ENCODE measurements at places on chromosomes 13 and 19.

DNA sequence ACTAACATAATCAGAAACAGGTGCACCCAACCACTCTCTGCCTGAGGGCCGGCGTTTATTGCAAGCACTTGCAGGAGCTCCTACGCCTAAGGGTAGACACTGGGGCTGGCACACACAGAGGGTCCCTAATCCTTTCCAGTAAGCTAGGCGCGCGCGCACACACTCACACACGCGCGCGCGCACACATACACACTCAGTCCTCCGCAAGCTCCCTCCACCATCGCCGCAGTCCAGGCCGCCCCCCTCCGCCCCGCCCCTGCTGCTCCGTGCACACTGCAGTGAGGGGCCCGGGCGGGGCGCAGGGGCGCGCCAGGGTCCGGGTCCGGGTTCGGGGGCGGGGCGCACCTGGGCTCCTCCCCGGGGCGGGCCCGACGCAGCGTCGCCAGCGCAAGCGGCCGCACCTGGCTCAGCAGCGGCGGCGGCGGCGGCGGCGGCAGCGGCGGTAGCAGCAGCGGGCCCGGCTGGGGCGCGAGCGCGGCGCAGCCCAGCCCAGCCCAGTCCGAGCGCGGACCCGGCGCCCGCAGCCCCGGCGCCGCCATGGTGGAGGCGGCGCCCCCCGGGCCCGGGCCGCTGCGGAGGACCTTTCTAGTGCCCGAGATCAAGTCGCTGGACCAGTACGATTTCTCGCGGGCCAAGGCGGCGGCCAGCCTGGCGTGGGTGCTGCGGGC lies at the start of gene CAMSAP3:
CAMSAP3 (plus strand) TSS at position 398 of the 668 bp plus-strand sequence; CDS start at position 538, 140 bp downstream.
- peak; percentile 9 for DNase-seq

DNA sequence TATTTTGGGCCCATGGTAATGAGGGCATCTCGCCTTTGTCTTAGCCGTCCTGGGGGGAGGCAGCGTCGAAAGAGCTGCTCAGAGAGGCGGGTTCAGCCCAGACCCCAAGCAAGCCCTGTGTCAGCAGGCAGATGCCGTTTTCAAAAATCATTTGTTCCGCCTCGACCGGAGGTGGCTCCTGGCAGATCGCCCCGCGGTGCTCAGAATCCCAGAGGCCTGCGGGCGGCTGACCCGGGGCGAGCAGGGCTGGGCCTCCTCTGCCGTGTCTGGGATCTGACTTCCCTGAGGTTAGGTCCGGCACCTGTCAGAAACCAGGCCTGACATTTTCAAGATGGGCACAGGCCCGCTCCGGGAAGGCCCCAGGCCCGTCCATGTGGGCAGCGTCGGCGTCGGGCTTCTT lies 36.1 kb downstream of the CRTC1 start:
- DNase-seq: no peak

DNA sequence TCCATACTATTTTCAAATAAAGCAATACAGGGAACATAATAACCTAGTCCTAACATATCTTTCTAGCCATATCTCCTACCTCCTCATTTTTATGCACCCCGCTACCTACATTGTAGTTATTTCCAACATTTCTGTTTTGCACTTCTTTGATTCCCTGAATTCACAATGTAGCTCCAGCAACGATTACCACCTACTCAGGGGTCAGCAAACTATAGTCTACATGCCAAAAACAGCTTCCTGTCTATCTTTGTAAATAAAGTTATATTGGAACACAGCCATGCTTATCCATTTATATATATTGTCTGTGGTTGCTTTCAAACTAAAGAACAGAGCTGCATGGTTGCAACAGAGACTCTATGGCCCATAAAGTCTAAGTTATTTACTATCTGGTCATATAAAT lies 16.7 kb downstream of the MYCBP2 start:
- DNase-seq: no peak

GRCh38 chr19:40600570-40601133 lies 517 bp upstream of the LTBP4 start:
- no peak for DNase-seq

- no peak for DNase-seq
Observed at GRCh38 chr13:27024776-27025492, 146.7 kb downstream of the USP12 start.

GRCh38 chr13:50866817-50867636 lies 23.5 kb upstream of the DLEU7 start:
- DNase-seq: no peak

- DNase-seq: peak; percentile 77
Observed at GRCh38 chr19:53511933-53512374, 26.0 kb upstream of the ZNF331 start.

DNA sequence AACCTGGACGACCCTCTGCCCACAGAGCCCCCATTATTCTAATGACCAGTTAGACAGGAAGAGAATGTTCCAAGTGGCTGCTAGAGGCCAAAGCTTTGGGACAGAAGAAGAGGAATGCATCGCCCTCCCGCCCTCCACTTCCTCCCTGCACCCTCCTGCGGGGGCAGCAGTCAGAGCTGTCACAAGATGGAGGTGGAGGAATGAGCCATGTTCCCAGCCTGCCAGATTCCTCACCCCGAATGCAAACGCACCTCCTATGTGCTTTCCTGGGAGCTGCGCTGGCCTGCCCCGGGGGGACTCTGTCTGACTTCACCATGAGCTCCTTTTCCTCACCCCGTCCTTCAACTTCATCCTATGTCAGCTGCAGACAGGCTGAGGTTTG lies 1.7 kb downstream of the YJEFN3 start:
- DNase-seq: peak; percentile 14

DNA sequence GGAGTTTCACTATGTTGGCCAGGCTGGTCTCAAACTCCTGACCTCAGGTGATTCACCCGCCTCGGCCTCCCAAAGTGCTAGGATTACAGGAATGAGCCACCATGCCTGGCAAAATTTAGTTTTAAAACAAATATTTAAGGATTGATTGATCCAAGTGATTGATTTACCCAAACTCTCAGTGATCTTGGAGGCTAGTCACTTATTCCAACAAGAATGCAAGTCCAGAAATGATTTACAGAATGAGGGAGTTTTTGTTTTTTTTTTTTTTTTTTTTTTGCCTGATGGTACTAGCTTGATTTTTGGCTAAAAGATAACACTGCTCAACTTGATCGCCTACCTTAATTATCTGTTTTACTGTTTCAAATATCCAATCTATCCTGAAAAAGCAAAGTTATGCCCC lies 5.7 kb upstream of the TEX26 start:
- no peak for DNase-seq

GRCh38 chr19:3507371-3508120 lies 1.4 kb downstream of the FZR1 start:
- DNase-seq: peak; percentile 18

- DNase-seq: no peak
Observed at GRCh38 chr13:85816413-85816812, 17.2 kb upstream of the SLITRK6 start.

DNA sequence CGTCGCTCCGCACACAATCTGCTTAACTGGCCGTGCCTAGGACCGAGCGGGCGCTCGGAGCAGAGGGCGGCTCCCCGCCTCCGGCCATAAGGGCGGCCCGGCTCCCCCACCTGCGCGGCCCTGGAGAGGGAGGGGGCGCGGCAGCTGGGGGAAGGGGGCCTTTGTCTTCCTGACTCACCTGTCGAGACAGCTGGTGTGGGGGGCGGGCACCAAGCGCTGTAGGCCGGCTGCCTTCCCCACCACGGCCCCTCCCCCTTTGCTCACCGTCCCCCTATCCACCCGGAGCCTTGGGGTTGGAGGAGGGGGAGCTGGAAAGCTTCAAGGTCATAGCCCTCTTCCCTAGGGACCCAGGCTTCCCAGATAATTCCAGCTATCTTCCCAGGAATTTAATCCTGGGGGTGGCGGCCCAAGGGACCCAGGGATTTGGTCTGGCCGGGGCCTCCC lies 1.2 kb downstream of the VASP start:
- no peak for DNase-seq

GRCh38 chr13:24097064-24097463 lies 63.5 kb upstream of the SPATA13 start:
- peak; percentile 13 for DNase-seq

DNA sequence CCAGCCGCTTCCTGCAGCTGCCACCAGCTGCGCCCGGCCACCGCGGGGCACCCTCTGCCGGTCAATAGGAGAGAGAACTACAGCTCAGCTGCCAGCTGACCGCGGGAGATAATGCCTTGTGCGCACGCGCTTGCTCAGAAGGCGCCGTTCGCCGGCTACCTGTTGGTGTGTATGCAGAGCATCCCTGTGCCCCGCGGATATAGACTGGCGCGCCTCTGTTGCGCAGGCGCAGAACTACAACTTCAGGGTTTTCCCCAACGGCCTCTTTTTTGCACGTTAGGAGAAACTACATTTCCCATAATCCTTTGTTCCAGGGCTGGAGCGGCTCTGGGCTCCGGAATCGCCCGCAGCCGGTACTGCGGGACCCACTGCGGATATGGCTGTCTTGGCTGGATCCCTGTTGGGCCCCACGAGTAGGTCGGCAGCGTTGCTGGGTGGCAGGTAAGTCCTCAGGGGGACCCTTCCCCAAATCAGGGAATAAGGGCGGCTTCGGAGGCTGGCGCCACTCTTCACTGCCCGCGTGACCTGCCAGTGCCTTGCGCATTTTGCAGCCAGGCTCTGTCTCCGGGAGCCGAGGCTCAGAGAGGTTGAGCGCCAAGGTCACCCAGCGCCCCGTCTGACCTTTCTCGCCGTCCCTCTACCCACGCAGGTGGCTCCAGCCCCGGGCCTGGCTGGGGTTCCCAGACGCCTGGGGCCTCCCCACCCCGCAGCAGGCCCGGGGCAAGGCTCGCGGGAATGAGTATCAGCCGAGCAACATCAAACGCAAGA lies at the start of gene MRPL34:
MRPL34 (plus strand) TSS at position 356 of the 768 bp plus-strand sequence; CDS start at position 377, 21 bp downstream.
- peak; percentile 97 for DNase-seq

DNA sequence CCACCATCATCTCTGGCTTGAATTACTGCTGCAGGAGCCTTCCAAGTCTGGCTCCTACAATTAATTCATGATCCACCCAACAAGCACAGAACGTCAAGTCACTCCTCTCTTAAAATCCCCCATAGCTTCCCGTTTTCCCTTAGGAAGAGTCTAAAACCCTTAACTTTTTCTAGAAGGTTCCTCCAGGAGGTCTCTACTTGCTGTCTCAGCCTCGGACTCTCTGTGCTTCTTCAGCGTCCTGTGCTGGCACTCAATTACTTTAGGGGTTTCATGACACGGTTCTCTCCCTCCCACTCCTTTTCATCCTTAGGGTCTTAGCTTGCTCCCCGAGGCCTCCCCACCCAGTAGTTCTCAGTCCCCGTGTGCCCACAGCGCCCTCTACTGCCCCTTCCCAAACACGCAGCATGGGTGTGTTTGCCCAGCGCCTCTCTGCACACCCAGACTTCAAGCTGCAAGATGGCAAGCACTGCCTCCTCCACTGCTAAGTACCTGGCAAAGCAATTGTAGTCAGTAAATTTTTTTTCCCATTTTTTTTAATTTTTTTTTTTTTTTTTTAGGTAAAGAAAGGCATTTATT lies 25.8 kb upstream of the MAP3K10 start:
- peak; percentile 27 for DNase-seq

DNA sequence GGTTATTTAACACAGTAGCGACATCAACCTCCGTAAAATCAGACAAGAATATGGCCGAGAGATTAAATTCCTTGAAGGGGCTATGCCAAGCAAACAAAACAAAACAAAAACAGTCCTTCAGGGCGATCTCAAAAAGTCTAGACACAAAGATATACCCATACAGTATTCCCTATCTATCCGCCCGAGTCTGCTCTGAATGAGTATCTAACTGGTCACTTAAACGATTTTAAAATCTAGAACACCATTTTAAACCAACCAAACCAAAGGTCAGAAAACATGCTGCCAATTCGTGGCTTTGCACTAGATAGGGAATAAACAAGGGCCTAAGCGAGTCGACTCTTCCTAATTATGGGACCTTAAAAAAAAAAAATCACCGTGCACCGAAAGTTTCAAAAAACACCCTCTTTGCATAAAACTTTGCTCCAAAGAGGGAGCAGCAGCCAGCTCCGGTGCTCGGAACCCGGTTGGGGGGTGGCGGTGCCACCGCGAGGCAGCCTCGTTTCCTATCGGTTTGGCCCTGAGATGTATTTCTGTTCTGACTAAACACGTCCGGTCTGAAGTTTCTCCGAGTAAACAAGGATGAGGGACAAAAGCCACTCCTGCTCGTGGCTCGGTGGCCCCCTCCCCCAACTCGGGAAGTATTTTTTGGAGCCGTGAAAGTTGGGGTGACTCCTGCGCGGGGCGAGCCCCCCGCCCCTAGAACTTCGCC lies 1.8 kb downstream of the HMGB1 start:
- DNase-seq: peak; percentile 71

GRCh38 chr13:34751492-34751891 lies 190.6 kb upstream of the NBEA start:
- no peak for DNase-seq

DNA sequence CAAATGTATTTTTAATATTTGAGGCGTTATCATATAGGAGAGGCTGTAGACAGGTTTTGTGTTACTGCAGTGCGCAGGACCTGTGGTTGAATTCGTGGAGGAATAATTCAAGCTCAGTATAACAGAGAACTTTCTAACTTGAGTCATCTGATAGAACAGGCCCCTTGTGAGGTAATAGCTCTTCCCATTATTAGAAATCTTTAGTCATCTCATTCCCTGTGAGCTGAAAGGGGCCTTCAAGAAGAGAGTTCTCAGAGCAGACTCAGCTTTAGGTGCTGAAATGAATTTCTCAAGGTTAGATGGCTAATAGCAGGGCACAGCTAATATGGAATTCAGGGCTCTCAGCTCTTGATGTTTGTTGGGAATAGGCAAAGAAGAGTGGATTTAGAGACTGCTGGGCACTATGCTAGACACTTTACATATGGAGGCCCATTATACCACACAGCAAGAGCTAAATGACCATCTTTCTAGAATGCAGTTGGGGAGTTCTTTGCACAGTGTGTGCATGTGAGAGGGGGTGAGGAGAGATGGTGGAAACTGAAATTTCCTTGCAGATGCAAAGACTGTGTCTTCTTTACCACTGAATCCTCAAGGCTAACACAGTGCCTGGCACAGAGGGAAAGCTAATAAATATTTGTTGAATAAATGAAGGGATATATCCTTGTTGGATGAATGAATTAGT lies 89.5 kb downstream of the DGKH start:
- peak; percentile 72 for DNase-seq

DNA sequence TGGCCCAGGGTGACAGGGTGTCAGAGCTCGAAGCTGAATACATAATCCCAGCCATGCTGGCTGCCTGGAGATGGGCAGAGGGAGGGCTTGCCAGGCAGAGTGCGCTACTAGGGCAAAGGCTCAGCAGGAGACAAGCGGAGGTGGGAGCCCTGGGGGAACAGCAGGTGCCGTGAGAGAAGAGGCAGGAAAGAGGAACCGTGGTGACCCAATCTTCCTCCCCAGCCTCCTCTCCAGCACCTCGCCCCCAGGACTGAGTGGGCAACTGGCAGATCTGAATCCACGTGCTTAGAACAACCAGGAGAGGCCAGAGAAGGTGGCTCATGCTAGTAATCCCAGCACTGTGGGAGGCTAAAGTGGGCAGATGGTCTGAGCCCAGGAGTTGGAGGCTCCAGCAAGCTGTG lies 11.0 kb upstream of the CCL25 start:
- no peak for DNase-seq

GRCh38 chr13:20197361-20197834 lies 4.7 kb upstream of the GJB2 start:
- peak; percentile 43 for DNase-seq

All from iris pigment epithelial cell (primary cell).